NCI-H1694 treated with DMSO at 0.1 percent for 48 hours (cell line): ENCODE measurements at places on chromosomes 16 and 17.

GRCh38 chr16:49487746-49488145, 114.1 kb downstream of the C16orf78 start:
- no peak for DNase-seq

DNA sequence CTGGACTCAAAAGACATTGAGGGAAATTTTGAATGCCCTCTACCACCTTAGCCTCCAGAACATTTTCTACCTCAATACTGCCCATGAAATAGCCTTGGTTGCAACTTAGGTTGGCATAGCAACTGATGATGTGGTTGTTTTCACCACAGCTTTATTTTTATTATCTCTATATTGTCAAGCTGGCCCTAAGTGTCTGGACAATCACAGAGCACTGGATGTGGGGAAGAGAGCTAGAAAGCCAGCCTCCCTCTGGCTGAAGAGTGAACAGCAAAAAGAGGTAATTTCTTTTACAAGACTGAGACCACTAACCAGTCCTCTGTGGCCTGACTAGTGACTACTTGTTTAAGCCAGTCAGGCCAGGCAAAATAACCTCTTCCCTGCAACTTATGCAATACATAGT, 159.6 kb downstream of the HS3ST2 start:
- no peak for DNase-seq

DNA sequence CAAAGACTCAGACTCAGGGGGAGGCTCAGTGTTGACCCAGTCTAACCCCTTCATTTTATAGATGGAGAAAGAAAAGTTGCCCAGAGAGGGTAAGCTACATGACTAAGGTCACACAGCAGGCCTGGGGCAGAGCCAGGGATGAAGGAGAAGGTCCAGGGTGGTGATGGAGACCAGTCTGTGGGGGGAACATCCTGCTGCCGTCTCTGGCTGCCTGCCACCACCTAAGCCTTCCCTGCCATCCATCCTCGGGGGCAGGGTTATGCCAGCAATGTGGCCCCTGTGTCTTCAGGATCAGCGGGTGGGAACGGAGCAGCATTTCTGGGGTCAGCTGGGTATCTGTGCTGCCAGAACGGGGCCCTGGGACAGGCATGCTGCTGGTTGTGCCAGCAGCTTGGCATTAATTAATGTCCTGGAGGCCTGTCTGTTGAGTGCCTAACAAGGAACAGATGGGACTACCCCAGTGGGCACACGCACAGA, 5.5 kb downstream of the DOK4 start:
- DNase-seq, result peak; percentile 40

DNA sequence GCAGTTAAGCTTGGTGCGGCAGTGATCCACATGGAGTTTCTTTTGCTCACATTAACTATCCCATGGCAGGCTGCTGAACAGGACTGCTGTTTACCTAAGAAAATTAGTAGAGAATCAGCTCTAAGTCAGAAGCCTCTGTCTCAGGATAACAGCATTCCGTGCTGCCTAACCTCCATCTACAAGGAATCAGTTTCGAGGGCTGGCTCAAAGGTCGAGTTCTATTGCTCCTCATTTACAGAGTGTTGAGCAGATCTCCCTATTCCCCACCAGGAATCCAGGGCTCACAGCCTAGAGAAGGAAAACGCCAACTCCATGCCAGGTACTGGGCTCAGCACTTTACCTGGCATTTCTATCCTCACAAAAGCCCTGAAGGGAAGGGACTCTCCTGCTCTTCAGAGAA, 9.9 kb downstream of the GINS2 start:
- no peak for DNase-seq

- no peak for DNase-seq
These were observed 103.9 kb upstream of the FAM20A start for GRCh38 chr17:68704871-68705713.

DNA sequence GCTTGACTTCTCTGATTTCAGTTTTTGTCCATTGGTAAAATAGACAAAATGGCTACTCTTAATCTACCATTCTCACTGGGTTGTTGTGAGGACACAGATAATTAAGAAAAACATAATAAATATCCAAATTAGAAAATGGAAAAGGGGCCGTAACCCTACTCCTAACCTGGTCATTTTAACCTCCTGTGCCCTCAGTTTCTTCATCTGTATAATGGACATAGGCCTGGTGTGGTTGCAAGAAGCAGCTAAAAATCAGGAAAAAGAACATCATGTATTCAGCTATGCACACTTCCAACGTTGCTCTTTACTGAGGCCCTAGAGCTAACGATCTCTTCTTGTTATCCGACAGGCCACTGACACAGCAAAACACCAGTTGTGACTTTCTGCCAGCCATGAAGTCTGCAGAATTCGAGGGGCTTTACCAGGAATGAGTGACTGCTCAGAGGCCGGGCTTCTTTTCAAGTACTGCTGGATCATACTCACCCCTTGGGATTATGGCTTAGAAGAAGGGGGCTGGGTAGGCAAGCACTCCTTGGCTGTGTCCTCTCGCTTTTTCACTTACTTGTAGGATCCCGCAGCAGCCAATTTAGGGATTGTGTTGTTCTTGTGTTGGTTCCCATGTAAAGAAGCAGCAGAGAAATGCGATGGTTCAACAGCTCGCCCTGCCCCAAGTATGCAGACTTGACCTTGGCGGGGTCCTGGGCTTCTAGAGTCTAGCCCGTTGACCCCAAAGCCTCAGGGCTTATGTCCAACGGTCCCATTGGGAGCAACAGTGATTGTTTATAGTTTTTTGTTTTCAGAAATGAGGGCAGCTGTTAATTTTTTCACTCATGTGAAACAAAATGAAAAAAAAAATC, 20.9 kb downstream of the LDAF1 start:
- no peak for DNase-seq

GRCh38 chr17:70295731-70296130, 126.4 kb downstream of the KCNJ2 start:
- no peak for DNase-seq

DNA sequence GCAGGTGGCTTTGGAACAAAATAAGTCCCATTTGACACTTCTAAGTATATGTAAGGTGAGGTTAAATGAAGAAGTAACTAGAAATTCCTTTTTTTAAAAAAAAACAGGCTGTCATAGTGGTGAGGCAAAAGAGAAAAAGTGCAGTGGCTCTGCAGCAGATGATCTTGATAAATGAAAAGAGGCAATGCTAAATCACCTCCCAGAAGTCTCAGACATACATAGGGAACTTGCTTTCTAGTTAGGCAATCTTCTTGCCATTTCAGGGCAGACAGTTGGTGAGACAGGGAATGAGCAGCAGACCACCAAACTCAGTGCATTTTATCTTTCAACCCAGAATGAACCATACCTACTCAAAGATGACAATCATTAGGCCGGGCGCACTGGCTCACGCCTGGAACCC, 90.8 kb downstream of the MYO1D start:
- DNase-seq, result no peak

DNA sequence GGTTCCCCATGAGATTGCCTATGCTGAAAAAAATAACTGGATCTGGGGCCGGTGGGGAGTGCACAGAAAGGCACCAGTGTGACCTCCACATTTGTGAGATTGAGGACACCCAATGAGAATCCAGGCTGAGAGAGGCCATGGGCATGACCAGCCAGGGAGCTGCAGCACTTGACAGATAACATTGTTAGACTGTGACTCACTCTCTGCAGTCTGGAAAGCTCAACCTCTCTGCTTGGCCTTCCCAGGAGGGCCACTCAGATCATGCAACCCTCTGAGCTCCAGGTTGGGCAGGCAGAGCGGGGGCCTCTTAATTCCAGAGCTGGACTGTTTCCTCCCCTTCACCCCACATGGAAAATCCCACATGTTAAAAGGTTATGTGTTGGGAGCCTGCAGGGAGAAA, 30.1 kb downstream of the FZD2 start:
- DNase-seq, result no peak

GRCh38 chr16:80803339-80804055, 901 bp downstream of the CDYL2 start:
- no peak for DNase-seq

- no peak for DNase-seq
These were observed 97.5 kb downstream of the CHD9 start for GRCh38 chr16:53152329-53152728.

- no peak for DNase-seq
These were observed 143.9 kb upstream of the HS3ST2 start for GRCh38 chr16:22670044-22670536.

- no peak for DNase-seq
These were observed 63.0 kb downstream of the RMI2 start for GRCh38 chr16:11408216-11408615.

- no peak for DNase-seq
These were observed 20.8 kb downstream of the ZFPM1 start for GRCh38 chr16:88473666-88474534.

DNA sequence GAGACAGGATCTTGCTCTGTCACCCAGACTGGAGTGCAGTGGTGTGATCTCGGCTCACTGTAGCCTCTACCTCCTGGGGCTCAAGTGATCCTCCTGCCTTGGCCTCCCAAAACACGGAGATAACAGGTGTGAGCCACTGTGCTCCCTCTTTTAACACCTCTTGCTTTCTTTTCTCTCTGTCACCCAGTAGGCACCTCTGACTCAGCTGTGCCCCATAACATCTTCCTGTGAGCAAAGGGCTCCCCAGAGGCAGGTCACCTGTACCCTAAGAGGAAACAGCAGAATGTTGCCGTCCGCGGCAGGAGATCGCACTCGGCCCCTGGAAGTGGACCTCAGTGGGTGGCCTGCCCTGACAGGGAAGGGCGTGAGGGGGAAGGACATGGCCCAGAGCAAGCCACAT, 918 bp upstream of the NLRC3 start:
- no peak for DNase-seq

DNA sequence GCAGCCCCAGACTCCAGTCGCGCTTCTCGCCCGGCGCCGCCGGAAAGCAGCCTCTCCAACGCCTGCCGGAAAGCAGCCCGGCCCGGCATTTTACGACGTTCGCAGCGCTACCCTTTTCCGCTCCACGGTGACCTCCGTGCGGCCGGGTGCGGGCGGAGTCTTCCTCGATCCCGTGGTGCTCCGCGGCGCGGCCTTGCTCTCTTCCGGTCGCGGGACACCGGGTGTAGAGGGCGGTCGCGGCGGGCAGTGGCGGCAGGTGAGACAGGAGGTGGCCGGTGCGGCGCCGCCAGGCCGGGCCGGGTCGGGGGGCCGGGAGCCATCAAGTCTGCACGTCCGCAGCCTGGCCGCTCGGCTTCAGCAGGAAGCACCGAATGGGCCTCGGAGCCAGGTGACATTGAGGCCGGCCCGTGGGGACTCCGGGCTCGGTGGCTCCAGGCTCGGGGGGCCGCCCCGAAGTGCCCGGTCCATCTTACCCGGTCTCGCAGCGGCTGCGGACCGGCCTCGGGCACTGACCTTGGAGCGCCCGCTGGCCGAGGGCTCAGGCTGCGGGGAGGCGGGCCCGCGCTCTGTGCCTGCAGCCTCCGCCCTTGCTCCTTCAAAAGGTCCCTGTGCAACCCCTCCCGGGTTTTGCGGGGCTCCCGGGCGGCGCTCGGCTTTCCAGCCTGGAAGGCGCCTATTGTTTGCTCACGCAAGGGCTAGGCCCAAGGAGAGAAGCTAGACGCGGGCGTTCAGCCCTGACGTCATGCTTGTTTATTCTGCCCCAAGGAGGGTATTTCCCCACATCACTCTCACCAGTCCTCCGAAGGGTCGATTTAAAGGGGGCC, at the start of the genes COX4I1 and EMC8:
COX4I1 (plus strand) TSS at position 199 of the 824 bp plus-strand sequence. CDS start 1,511 bp downstream, outside the sequence.
EMC8 (minus strand) TSS at position 48 of the 824 bp plus-strand sequence. CDS start 249 bp downstream, outside the sequence.
- DNase-seq, result peak; percentile 91

DNA sequence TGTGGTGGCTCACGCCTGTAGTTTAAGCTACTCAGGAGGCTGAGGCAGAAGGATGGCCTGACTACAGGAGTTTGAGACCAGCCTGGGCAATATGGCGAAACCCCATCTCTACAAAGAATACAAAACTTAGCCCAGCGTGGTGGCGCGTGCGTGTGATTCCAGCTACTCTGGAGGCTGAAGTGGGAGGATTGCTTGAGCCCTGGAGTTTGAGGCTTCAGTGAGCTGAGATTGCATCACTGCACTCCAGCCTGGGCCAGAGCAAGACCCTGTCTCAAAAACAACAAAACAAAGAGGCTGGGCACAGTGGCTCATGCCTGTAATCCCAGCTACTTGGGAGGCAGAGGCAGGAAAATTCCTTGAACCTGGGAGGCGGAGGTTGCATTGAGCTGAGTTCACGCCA, 7.0 kb upstream of the CSNK1D start:
- no peak for DNase-seq

DNA sequence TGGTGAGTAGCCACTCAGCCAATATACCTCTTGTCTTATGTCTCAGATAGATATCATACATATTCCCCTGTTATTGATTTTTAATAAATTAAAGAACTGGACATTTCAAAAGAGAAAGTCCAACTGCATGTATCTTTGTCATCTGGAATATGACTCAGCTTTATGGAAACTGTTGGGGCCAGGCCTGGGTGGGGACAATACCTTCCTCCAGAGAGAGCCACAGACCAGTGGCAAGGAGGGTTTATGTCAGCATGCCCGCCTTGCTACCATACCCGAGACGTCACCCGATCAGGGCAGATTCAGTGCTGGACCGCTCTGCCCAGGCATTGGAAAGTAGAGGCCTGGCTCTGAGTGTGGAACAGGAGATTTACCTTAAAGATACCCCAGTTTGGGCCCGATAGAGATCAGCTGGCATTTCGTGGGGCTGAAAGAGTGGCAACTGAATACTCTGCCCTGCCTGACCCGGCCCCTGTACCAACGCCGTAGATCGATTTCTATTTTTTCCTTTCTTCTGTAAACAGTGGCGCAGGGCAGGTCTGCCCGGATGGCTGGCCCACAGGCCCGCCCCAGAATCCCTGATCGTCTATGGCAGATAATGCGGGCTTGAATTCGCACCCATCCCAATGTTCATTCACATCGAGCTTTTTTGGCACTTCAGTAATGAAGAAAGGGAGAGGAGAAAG, 158.6 kb downstream of the SALL1 start:
- no peak for DNase-seq

DNA sequence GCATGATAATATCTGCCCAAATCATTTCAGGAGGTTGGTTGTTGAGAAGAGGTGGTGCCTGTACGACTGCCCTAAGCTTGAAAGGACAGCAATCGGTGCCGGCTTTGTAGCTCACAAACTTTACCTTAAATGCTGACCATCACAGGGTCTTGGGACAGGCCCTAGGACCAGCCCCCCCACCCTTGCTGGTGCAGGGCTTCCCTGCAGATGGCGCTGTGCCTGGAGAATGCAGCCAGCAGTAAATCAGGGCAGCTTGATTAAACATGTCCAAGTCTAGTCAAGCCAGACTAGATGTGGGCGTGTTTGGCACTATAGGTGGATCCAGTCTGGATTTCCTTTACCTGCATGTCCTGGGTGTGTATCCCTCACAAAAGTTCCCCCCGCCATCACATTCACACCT, 135.5 kb upstream of the CRHR1 start:
- DNase-seq, result no peak
